ENCODE measurements at places on chromosomes 12 and 14.

DNA sequence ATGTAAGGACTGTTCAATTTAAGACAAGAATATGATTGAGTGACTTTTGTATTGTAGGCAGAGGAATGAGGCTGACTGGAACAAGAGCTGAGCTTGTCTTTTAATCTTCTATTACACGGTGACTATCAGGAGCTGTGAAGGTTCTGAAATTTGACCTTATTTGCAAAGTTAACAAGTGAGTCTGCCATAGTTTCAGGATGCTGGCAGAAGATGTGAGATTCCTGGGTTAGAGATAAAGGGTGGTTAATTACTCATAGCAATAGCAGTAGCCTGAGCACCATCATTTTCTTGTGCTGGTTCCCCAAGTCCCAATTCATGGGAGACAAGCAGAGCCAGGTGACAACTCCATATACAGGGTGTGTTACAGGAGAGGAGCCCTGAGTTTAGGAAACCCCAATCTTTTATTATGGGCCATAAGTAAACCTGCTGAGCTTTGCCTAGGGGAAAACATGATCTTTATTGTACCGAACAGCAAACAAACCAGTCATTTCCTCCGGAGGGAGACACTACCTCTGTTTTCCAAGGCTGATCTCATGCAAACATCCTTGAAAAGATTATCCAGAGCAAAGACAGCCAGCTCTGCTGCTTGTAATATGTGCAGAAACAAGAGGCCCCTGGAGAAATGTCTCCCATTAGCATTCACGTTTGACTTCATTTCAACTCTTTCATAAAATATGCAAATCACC, 51.7 kb upstream of the DDX11 start:
- no peak for DNase-seq

GRCh38 chr12:112977641-112978040, 678 bp upstream of the OAS2 start:
- no peak for DNase-seq

GRCh38 chr14:69769623-69770022, 2.7 kb downstream of the SRSF5 start:
- no peak for DNase-seq

- DNase-seq, result no peak
These were observed 35.9 kb downstream of the FLRT2 start for GRCh38 chr14:85565862-85566296.

- DNase-seq, result peak; percentile 56
These were observed 44.5 kb downstream of the KDM2B start for GRCh38 chr12:121536054-121536898.

GRCh38 chr12:101670007-101670671, 27.3 kb upstream of the CHPT1 start:
- DNase-seq, result no peak

DNA sequence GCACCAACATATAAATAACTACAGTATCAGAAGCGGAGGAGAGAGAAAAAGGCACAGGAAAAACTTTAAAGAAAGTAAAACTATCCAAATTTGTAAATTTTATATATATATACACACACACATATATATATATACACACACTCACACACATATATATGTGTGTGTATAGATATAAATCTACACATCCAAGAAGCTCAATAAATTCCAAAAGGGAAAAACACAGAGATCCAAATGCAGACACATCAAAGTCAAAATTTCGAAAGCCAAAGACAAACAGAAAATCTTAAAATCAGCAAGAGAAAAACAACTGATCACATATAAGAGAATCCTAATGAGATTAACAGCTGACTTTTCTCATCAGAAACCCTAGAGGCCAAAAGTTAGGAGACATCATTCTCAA, 37.3 kb downstream of the PARP11 start:
- DNase-seq, result no peak

GRCh38 chr14:70896981-70897380, 10.3 kb upstream of the PCNX1 start:
- no peak for DNase-seq

DNA sequence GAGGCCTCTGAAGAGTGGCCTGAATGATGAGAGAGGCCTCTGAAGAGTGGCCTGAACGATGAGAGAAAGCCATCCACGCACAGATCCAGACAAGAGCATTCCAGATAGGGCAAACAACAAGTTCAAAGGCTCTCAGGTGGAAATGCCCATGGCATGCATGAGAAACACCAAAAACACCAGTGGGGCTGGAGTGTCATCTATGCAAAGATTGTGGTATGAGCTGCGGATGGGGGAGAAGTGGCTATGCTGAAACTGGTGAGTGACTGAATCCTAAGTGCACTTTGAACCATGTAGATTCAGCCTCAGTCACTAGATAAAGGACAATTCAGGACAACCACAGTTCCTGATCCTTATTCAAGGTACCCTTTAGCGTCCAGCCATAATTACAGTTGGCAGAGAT, 79.4 kb upstream of the GZMB start:
- DNase-seq, result no peak

GRCh38 chr12:131218026-131218922, 264.6 kb downstream of the ADGRD1 start:
- DNase-seq, result no peak

GRCh38 chr14:75030147-75030546, 21.1 kb downstream of the MLH3 start:
- DNase-seq, result no peak
